ENCODE measurements at places on chromosomes 7 and 10. TPM values are rescaled to one million over a fixed set of nuclear protein-coding genes. Genes with fewer than 3 reads are reported as not detected.

LIPK gene
- total RNA-seq: not detected

TRIM74 gene
- total RNA-seq: 0.94 TPM

DNA sequence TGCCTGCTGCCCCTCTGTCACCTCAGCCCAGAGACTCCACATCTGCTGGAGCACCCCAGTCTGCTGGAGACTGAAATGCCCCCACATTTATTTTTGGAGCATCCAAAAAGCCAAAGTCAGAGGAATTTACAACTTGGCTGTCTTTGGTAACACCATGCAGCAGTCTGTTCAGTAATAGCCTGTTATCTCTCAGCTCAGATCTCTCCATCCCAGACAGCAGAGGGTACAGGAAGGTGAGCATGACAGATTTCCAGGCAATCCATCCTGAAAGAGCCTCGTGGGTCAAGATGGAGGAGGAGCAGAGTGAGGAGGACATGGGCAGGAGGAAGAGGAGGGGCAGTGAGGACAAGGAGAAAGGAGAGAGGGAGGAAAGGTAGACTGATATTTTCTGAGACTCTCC, 55.9 kb downstream of the GRID1 start:
- no peak for DNase-seq

ACSL5 gene
- total RNA-seq: 58.1 TPM

- DNase-seq: no peak
These were observed 89.1 kb downstream of the EGFR start for GRCh38 chr7:55107946-55108345.

DNA sequence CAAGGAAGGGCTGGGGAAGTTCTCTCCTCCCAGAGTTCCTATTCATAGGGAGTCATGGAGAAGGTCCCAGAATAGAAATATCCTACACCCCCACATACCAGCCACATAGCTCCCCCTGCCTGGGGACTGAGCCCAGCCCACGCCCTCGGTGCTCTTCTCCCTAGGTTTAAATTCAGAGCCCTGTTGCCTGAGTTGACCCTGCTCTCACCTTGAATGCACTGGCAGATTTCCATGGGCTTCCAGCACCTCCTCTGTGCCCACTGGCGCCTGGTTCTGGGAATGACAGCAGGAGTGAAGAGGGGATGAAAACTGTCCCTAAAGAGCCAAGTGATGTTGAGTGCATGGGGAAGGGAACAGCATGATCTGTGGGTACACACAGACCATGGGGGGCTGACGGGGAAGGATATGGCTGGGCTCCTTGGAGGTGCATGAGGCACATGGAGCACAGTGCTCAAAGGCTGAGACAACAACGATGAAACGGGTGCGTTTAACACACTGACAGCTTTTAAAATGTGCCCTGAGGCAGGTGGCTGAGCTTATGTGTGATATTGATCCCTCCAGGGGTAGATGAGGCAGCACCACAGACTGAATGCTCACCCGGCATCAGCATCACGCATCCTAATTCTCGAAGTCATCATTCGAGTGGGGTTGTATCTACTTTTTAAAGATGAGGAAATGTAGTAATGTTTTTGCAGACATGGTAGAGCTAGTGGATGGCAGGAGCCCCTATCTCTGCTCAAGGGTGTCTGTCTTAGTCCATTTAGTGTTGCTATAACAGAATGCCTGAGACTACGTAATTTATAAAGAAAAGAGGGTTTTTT, 53.7 kb upstream of the IGFBP3 start:
- no peak for DNase-seq

PAOX gene
- 5.6 TPM for total RNA-seq

SYPL1 gene
- total RNA-seq: 24.1 TPM

DNA sequence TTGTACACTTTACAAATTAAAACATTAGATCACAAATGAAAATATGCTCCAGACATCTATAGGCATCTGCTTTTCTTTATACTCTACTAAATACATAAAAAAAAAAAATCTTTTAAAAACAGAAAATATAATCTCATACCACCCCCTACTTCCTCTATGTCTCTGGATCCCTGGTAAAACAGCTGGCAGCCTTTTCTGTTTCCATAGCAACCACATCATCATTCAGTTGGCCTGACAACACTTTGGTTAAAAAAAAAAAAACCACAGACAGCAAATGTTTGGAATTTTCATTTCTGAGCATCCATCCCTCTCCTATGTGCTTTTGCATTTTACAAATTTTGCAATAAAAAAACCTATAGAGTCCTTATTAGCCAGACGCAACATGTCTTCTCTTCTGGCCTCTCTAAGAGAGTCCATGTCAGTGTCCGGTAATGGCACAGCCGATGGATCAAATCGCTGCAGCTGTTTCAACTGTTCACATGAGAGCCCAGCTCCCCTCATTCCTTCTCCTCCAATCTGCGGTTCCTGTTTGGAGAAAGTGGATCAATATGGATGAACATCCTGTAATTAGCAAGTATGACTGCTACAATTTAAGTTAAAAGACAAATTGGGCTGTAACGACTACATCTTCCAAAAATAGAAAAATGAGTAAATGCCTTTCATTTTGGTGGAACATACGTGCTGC, 105.6 kb downstream of the NSUN6 start:
- DNase-seq: no peak

- no peak for DNase-seq
These were observed 36.2 kb downstream of the GOT1 start for GRCh38 chr10:99394256-99394655.
